ENCODE measurements at places on chromosomes 4 and X.

DNA sequence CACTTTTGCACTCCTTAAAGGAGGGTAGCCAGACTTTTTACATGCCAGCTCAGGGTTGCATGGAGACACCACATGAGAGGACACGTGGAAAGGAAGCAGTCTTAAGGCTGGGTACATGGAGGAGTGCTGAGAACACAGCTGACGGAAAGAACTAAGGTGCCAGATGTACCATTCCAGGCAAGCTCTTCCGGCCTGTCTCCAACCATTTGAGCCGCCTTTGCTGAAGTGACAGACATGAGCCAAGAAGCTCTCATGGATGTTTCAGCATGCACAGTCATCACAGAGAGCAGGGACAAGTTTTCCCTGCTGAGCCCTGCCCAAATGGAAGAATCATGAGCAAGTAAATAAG lies 83.4 kb upstream of the BMP2K start:
- DNase-seq: no peak

DNA sequence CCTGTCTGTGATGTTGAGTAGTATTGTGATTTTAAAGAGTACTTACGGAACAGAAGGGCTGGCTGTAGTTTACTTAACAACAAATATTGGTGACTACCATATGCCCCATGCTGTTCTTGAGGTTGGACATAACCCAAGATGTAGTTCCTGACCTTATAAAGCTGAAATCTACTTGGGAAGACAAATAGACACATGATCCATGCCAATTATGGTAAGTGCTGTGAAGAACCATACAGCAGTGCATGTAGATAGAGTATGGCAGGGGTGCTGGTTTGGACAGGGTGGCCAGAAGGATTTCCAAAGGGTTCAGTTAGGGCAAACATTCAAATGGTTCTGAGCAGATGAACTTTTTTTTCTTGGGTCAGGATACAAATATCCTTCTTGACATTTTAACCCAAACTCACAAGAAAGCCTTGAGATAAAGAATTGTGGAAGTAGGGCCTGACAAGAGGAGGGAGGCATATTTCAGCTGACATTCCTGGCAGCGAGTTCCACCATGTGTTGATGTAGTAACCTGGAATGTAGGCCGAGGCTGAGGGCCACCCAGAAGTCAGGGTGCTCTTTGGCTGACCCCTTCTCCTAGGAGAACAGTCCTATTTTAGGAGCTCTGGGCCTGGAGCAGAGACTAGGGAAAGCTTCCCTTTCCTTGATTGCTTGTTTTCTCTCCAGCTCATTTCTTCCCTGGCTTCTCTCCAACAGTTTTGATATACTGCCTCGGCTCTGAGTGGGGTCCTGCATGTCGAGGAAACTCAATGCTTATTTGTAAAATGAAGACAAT lies 74.2 kb downstream of the FREM3 start:
- no peak for DNase-seq

GRCh38 chr4:785332-786073 lies 40.4 kb downstream of the CPLX1 start:
- DNase-seq: no peak

DNA sequence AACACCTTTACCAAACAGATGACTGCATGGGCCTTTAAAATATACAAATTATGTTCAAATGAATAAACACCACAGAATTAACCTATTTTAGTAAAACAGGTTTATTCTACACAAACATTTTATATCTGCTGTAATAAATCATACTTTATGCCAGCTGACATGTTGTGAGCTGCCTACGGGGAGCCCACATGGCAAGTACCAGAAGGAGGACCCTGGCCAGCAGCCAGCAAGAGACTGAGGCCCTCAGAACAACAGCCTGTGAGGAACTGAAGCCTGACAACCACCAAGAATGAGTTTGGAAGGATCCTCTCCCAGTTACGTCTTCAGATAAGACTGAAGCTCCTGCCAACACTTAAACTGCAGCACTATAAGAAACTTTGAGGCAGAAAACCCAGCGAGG lies 377.0 kb downstream of the PDGFC start:
- DNase-seq: no peak

DNA sequence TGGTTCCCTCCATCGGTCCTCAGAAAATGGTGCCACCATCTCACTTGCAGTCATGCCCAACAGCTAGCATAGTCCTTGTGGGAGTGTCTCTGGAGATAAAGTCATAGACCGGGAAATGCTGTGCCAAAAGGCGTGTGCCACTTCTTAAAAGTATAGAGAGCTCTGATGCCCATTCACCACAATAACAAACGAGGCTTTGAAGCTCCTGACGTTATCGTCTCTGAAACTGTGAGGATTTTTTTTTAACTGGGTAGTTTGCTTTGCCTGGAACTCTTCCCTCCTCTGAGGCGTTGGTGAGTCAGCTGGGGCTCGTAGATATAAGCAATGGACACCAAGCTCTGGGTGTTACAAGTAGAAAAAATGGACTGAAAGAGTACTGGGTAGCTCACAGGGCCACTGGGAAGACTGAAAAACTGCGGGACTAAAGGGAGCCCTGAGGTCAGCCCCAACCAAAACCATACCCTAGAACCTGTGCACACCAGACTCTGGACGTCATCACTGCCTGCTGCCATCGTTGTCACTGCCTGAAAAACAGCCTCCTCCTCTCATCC lies 89.4 kb upstream of the TRIM2 start:
- DNase-seq: no peak

GRCh38 chr4:138698641-138699040 lies 316.9 kb upstream of the NOCT start:
- no peak for DNase-seq

GRCh38 chrX:124540474-124540873 lies 194.1 kb downstream of the SH2D1A start:
- DNase-seq: no peak

DNA sequence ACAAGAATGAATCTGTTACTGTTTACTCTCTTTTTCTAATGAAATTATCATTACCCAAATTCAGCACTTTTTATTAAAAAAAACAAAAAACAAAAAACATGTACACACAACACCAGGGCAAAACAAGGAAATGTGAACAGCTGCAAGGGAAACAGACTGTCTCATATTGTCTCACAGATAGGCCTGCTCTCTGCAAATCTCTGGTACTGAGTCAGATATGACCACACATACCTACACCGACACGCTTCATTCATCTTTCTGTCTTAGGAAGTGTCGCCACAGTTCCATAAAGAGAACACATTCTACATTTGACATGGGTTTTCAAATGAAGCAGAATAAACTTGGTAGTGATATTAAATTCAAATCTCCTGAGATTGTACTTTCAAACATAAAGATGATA lies 92.2 kb upstream of the GPR34 start:
- no peak for DNase-seq

DNA sequence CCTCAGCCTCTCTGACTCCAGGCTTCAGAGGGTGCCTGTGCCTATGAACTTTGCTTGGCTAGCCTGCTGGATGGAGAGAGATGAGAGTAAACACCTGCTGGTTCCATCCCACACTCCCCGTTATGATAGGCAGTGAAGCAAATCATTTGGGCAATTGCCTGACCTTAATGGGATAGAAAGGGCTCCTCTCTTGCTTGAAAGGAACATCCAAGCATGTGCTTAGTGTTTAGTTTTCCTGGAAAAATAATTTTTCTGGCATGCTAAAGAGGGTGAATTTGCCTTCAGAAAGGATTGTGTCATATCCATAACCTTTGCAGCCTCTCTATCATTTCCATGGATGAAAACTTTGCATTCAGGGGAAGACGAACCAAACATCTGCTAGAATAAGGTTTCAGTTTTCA lies 10.8 kb downstream of the PLAC1 start:
- no peak for DNase-seq

GRCh38 chr4:32994981-32995881 lies 2275.1 kb downstream of the PCDH7 start:
- DNase-seq: no peak
